Activated naive CD4-positive, alpha-beta T cell treated with anti-CD3 and anti-CD28 coated beads for 36 hours (primary cell): ENCODE measurements at places on chromosomes 12 and 14. TPM values are rescaled to one million over a fixed set of nuclear protein-coding genes. Genes with fewer than 3 reads are reported as not detected.

SPX gene
- 0.50 TPM for total RNA-seq

CHMP4A gene
- total RNA-seq, result 65.2 TPM

CFAP54 gene
- total RNA-seq, result 0.38 TPM

CDKN3 gene
- total RNA-seq, result 101 TPM

- DNase-seq, result no peak
Measured at GRCh38 chr12:64749461-64750200, 9.6 kb downstream of the GNS start.

DNA sequence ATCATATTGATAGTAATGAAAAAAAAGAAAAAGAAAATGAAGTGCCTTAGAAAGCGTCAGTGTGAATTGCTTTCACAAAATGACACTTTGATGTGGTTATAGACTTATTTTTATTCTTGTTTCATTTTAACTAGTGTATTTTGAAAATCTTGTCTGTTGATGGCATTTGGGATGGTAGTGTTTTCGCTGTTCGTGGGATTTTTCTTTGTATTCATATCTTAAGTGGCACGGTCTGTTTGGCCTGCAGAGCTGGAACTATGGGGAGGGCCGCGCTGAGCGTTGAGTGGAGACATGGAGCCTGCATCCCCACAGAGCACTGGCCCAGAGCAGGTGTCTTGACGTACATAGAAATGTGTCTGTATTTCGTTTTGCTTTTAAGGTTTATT lies 61.6 kb downstream of the WDR20 start:
- peak; percentile 47 for DNase-seq

DNA sequence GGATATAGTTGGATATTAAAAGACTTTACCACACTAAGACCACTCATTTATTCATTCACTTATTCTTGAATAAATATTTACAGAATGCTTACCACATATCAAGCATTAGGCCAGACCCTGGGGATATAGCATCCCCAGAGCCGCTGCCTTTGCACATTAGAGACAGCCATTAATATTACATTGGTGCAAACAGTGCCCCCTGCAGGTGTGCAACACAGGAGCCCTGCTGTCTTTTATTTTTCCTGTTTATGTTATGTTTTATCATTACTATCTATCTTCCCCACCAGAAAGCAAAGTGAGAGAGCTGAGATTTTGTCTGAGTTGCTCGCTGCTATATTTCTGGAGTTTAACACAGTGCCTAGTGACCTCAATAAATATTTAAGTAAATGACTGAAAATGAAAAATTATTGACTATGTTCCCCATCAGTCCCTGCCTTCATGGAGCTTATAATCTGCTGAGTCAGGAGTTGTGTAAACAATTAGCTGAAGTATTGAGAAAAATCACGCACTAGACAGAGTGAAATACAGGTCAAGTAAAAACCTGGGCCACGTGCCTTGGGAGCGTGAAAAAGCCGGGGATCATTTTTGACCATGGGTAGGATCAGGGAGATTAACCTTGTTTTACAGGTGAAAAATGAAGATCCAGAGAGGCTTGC lies 301.6 kb downstream of the PCNX1 start:
- peak; percentile 11 for DNase-seq

GRCh38 chr12:94954948-94955592 lies 48.4 kb downstream of the NDUFA12 start:
- no peak for DNase-seq

DNA sequence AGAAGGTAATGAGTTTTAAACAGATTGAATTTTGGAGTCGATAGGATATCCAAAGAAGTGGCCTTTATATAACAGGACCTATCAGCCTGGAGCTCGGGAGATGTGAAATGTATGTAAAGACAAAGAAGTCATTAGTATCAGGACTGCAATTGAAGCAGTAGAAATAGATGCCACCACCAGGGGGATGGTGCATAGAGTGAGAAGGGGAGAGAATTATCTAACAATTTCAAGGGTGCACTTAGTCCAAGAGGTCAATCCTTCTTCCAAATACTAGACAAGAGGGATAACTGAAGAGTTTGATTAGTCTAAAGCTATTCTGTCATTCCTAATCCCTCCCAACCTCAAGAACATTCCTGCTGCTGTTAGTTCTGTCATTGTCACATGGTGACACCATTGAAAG lies 127.8 kb downstream of the CFAP54 start:
- peak; percentile 7 for DNase-seq

- no peak for DNase-seq
Measured at GRCh38 chr14:66493750-66494149, 7.6 kb downstream of the CCDC196 start.

DNA sequence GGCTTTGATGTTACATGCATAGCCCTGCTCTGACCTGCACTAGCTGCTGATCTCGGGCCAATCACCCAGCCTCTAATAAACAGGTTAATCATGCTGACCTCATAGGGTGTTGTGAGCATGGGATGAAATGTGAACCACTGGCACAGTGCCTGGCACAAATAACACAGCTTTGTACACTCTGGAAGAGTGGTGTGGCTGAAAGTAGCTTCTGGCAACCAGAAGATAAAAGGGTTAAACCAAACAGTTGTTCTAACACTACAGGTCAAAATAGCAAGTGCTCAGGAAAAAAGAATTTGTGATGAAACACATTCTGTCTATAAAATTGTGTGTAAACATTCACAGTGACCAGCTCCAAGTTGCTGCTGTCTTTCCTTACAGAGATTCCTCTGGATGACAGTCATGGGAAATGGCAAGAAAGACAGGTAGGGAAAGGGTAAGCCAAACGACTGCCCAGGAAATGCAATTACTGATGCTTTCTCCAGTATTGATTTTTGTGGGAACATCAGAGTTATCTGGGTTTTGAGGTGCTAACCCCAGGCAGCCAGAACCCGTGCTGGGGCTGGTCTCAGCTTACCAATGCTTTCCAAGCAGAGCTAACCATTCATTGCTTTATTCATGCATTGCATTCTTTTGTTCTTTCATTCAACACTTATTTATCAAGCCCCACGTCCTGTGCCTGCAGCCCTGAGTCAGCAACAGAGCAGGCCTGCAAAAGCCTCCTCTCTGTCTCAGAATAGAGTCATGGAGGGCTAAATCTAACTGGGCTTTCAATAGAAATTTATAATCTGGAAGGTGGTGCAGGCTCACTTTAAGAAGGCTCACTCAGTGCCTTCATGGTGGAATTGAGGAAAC lies 38.1 kb upstream of the CAPRIN2 start:
- DNase-seq, result no peak

DNA sequence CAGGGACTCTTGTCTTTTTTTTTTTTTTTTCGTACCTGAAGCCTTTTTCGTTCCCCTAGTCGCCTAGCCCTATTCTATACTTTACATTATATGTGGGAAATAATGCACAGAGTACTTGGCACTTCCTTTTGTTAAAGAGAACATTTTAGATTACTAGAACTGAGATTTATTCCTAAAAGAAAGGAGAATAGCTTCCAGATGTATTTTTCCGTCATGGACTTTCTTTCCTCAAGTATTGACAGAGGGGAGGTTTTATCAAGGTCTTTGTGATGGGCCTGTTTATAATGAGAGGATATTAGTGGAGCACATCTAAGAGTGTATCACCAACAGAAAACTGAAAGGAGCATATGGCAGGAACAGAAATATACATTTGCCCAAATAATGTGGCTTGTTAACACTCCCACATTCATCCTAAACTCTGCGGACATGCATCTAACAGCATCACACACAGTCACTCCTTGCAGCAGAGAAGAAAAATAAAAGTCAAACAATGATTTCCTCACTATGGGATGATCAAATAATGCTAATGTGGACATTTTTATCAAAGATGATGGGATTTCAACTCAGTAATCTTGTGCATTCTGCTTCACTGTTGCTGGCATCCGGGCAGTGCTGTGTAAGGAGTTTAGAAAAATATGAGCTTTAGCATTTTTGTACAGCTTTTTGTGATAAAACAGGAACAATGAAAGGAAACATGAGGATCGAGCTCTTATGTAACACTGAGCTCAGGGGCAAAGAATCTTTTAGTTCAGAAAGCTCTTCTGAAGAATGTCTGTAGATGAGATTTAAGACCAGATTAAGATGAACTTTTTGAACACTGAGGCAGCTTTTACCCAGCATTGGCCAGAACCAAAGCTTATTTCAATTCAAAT lies 183.1 kb downstream of the EGLN3 start:
- no peak for DNase-seq

DNA sequence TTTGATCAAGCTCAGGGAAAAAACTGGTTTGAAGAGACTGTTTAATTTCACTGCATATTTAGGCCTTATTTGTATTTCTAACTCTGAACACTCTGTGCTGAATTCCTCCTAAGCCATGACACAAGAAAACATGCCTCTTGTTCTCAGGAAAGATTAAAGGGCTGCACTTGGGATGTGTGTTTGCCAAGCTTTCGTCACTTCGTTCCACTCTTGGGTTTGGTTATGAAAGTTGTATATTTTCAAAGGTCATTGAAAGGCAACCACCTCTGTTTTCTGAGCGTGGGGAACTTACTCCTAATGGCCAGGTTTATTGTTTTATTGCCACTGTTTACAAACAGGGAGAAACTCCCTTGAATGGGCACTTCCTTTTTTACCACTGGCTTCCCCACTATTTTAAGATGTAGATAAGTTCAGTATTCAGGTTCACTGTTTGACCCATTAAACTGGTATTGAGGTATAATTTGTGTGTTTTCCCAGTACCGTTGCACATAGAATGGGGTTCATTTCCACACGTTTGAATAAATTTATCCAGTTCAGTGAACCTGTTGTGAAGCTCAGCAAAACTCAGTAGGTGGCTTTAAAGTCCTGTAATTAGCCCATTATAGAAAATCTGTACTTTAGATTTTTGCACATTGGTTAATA lies 65.3 kb downstream of the NKX2-1 start:
- no peak for DNase-seq

GRCh38 chr12:552466-552865 lies 92.7 kb downstream of the B4GALNT3 start:
- no peak for DNase-seq

DNA sequence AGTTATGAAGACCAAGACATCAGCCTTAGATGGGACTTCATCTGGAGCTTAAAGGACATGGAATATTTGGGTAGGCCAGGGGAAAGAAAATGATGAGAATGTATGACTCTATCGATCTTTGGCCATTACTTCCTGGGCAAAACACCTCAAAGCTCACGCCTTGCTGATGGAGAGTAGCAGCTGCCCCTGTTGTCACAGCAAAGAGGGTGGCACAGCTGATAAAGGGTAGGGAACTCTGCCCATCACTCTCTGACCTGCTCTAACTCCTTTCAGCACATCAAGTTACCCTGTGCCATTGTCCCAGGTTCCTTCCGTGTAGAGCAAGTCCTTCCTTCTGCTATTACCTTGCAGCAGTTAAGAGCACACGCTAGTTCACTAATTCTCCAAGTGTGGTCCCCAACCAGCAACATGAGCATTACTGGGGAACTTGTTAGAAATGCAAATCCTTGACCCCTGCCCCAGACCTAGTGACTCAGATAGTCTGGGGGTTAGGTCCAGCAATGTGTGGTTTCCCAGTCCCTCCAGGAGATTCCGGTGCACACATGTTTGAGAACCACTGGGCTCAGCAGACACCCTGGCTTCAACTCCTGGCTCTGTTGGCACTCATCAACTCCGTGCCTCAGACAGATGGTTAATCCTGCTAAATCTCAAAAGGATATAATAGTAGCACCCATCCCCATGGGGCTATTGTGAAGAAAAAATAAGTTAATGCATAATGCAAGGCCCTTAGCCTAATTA lies 93.7 kb upstream of the EEA1 start:
- DNase-seq, result no peak

GRCh38 chr12:79444089-79444488 lies 246.7 kb downstream of the PAWR start:
- no peak for DNase-seq

DNA sequence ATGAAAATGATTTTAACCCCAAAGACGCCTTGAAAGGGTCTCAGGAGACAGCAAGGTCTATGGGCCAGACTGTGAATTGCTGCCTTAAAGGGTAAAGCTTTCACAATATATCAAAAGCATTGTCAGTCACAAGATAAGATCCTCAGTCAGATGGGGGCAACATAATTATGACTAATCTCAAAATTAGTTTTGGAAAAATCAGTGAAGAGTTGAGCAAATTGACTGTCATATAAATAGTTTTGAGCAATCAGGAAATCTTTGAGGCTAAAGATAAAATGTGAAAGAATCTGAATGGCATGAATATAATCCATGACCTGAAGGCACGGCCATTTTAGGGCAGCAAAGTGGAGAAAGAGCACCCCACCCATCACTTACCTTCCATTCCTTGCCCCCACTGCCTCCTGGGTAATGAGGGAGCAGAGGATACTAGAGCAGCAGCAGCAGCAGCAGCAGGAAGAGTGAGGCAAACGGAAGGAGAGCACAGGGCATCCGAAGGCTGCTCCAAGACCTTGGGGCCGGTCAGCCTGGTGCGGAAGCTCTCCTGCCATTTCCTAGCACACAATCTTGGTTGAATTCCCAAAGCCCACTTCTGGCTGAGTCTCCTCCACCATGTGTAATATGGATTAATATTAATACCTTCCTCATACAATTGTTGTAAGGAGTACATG lies 7.0 kb downstream of the STON2 start:
- no peak for DNase-seq

DNA sequence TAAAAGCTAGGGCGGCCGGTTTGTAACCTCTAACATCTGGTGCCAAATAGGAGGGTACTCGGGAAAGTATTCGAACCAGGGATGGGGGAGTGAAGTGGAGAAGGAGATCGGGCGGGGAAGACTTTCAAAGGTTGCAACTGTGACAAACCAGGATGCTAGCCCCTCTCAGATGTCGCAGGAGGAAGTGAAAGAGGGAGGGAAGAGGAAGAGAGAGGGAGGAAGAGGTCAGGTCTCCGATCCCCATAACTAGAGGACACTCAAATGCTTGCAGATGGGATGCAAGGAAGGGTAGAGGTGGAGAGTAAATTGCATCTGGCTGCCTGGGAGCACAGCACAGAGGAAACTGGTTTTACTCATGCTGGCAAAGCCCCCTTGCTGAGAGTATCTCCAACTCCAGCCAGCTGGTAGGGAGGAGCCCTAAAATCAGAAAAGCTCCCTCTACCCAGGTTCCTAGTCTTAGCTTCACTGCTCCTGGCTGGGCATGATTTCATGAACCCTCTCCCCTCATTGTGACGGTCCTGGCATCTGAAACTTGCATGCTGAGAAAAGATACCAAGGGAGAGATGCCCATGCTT lies 696.7 kb upstream of the TBX3 start:
- no peak for DNase-seq

GRCh38 chr14:83746336-83746735 lies 1783.6 kb upstream of the FLRT2 start:
- no peak for DNase-seq

GRCh38 chr12:51450806-51451205 lies 26.2 kb downstream of the SLC4A8 start:
- no peak for DNase-seq

DNA sequence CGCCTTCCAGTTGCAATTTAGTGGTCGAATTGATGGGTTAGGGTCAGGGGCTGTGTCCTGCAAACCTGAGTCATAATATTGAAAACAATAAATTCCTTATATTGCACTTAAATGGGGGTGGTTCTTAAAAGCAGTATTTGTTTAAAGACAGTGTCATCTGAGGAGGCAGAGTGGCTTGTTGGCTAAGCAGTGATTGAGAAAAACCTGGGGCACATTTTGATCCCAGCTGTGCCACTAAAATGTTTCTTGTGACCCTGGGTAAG lies 48.4 kb downstream of the FBXW8 start:
- no peak for DNase-seq

GRCh38 chr12:123077298-123078119 lies 73.4 kb downstream of the PITPNM2 start:
- peak; percentile 29 for DNase-seq
